ENCODE measurements at places on chromosomes 1 and 21.

DNA sequence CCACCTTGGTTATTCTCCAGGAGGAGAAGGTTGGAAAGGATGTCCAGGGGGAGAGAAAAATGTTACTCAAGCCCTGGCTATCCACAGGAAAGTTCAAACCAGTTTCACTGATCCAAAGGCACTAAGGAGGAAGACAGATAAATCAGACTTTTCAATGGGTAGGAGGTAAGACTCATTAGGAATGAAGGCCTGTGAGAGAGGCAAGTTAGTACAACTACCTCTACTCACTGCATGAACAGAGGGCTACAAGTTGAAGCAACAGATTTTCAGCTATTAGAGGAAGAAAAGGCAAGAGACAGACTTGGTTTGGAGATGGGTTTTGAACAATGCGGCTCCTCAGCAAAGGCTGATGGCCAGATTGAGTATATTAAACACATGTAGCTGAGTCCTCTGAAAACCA, 16.9 kb downstream of the CD160 start:
- no peak for DNase-seq

- no peak for DNase-seq
These were observed 37.5 kb downstream of the DPT start for GRCh38 chr1:168691541-168691940.

DNA sequence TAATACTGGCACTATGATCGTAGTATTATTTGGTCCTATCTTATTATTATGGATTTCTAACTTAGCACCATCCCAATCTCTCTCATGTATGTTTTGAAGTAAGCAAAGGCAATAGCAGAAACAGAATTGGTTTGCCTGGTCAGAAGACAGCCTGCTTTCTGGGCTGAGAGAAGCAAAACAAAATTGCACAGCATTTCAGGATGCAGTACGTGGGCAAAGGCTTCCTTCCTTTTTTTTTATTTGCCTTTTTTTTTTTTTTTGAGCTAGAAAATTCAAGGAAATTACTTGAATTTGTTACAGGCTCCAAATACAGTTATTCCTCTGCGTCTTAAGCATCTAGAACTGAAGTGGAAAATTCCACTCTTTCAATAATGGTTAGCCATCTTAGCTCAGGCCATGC, 8.8 kb downstream of the CDA start:
- no peak for DNase-seq

- DNase-seq: no peak
These were observed 155.3 kb downstream of the HHIPL2 start for GRCh38 chr1:222392556-222392955.

DNA sequence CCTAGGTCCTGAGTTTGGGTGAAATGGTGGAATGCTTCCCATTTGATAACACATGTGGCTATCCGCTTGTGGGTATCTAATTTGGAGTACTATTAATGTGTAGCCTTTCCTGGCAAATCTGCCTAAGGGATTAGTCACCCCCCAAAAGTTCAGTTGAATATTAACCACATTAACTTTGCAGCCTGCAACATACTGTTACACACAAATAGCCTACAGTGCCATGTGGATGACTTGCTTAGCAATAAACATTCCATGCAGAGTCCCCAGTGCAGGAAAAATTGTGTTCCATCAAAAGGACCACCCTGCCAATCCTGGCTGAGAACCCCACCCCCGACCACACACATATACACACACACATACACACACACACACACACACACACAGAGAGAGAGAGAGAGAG, 303.3 kb upstream of the ESRRG start:
- no peak for DNase-seq

GRCh38 chr21:38774152-38774551, 31.6 kb upstream of the ETS2 start:
- DNase-seq: no peak

DNA sequence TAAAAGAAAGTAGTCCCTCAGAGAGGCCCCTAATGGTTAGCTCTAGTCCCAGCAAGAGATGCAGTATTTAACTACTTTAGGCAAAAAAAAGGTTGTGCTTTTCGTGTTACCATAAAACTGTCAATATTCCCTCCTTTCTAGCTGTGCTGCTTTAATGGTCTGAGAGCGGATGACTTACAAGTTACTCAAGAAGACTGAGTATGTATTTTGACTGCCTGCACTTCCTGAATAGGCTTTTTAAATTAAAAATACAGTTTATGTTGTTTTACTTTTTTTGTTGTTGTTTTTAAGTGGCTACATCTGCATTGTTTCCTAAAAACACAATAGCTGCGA, 152.2 kb downstream of the NFIA start:
- no peak for DNase-seq

- DNase-seq: no peak
These were observed 89.3 kb upstream of the EDEM3 start for GRCh38 chr1:184843732-184844495.

GRCh38 chr1:247447162-247447909, 10.6 kb downstream of the OR2B11 start:
- DNase-seq: no peak

- no peak for DNase-seq
These were observed 633.7 kb downstream of the USP25 start for GRCh38 chr21:16363518-16363917.
